ENCODE measurements at places on chromosomes 2 and 18.

GRCh38 chr2:118697781-118698180 is 149.7 kb downstream of the EN1 start:
- peak; percentile 28 for DNase-seq

- DNase-seq, result peak; percentile 89
These were observed 3.8 kb downstream of the DLX2 start for GRCh38 chr2:172098650-172099471.

DNA sequence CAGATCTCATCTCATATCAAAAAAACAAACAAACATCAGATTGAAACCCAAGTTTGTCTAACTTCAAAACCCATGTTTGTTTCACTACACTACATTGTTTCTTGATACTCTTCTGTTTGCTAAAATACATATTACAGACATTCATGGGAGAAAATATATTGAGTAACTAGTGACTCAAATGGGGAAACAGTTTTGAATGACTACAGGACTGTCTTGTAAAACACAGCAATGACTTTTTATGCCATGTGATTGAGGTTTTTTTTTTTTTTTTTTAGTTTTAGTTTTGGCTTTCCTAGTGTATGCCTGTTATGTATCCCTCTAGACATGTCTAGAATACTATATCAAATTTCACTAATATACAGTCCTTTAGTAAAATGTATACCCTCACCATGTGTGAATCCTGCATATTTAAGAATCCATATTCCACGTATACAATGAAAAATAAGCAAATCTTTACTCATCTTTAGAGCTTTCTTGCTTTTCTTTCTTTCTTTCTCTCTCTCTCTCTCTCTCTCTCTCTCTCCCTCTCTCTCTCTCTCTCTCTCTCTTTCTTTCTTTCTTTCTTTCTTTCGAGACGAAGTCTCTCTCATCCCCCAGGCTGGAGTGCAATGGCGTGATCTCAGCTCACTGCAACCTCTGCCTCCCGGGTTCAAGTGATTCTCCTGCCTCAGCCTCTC is 46.6 kb upstream of the SERTAD2 start:
- DNase-seq, result no peak

DNA sequence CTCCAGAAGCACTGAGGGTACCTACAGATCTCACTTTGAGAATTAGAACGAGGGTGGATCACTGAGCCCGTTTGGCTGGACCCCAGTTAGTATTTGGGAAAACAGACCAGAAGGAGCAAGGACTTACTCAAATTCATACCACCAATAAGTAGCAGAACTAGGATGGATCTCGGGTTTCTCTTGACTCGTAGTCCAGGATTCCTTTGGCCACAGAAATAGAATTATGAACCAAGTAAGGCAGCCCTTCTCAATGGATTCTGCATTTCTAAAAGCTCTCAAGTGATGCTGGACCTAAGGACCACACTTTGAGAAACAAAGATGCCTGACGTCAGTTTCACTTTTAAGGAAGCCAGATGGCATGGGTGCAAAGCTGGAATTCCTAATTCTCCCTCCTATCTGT is 153.0 kb downstream of the KLHL29 start:
- no peak for DNase-seq

DNA sequence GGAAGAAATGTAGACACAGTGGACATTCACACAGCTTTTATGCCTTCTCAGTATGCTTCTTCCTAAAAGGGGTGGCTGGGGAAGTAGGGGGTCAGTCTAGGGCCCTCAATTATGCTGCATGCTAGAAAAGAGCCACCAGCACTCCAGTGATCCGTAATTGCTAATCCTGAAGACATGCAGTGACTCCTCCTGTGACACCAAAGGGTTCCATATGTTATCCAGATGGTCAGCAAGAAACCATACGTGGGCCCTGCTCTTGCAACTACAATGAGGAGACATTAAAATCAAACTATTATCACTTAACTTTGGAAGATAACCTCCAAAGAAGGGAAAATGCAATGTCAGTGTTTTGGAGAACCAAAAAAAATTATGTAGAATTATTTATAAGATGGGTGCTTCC is 143.4 kb upstream of the LYPD1 start:
- DNase-seq, result peak; percentile 31

DNA sequence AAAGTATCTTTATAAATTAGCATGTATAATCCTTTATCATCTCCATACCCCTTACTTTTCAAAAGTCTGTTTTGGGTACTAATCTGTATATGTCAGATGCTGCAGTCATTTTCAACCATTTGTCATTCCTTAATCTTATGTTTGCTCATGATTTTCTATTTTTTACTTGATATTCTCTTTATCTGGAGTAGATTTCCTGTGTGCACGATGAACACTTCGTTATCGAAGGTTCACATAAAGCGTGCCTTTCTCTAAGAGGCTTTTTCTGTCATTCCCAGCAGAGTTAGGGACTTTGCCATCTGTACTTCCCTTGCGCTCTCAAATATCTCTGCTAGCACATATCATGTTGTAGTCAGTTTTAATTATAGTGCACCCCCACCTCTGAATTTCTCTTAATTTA is 123.2 kb downstream of the BIRC6 start:
- no peak for DNase-seq

Measured in EL (cell line).